RPMI8226 (cell line): ENCODE measurements at places on chromosomes 3 and 15.

DNA sequence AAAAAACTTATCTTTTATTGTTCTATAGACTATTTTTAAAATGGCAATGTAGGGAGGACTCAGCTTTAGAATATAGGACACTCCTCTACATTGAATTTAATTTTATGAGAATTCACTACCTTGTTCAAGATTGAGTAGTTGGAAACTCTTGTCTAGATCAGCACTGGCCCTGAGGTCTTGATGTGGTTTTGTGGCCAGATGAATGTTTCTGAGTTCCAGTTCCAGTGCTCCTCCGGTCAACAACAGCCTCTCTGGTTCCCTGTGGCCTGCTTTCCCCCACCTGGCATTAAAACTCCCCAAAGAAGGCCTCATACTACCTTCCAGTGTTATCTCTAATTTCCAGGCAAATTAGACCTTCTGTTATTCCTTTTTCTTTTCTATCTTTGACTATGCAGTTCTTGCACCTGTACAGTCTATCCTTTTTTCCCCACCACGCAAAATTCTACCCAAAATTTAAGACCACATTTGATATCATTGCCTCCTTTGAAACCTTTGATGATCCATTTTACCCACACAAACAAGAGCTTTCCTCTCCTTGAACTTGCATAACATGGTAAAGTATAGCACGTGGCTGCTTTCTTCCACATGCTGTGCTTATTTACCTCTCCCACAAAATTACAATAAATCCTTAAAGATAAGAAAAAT lies 9.6 kb upstream of the ANP32A start:
- peak; percentile 12 for DNase-seq

GRCh38 chr15:80169768-80170357 lies 17.1 kb downstream of the FAH start:
- DNase-seq, result no peak

- DNase-seq, result no peak
Observed at GRCh38 chr3:119536757-119537156, 22.7 kb downstream of the CD80 start.

DNA sequence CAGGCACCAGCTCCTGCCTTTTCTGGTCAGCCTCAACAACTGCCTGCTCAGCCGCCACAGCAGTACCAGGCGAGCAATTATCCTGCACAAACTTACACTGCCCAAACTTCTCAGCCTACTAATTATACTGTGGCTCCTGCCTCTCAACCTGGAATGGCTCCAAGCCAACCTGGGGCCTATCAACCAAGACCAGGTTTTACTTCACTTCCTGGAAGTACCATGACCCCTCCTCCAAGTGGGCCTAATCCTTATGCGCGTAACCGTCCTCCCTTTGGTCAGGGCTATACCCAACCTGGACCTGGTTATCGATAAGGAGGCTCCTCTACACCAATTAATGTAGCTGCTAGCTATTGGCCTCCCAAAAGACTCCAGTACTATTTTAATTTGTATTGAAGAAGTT lies 38.9 kb downstream of the TFG start:
- DNase-seq, result no peak

DNA sequence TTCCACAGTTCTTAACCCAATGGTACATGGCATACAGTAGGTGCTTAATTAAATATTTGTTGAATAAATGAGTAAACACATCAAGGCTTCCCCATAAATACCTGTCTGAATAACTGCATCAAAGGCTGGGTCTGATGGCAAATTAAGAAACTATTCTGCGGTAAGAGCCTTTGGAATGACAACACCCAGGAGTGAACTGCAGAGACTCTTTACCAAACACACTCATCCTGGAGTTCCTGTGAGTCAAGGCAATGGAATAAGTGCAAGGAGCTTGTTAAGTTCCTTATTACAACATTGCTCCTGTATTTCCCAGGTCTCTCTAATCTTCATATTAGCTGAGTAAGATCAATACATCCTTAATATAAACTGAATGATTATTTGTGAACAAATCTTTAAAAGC lies 119.9 kb upstream of the STT3B start:
- no peak for DNase-seq
